ENCODE measurements at places on chromosomes 12 and 14.

DNA sequence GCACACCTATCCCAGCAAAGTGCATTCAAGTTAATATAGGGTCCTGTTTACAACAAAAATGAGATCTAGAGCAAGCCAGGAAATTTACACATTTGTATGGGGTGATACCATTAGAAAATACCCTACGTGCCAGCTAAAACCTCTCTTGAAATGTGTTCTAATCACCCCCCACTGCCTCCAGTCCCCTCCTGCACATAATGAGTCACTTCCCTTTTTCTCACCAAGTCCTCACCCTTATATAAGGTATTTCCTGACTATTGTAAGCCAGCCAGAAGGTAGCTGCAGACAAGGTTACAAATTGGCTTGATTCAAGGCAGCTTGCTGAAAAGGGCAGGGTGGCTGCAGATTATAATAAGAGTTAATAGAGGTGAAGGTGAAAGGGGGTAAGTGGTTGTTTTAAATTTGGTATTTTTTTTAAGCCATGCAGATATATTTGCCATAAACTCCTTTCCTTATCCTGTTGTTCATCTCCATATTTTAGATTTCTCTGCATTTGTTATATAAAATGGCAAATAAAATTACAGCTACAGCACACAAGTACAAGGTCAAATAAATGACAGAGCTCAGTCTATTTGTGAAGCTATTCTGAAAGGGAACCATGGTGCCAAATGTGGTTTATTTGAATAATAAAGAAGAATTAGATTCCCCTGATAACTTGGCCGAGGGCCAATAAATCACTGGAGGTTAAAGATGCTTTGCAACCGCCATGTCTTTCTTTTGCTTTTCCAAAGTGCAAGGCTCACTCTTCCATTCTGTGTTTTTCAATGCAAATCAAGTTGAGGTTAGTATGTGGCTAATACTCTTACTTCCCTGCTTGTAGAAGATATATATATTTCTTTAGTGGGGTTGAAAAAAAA lies 385.9 kb downstream of the EGLN3 start:
- peak; percentile 46 for DNase-seq

DNA sequence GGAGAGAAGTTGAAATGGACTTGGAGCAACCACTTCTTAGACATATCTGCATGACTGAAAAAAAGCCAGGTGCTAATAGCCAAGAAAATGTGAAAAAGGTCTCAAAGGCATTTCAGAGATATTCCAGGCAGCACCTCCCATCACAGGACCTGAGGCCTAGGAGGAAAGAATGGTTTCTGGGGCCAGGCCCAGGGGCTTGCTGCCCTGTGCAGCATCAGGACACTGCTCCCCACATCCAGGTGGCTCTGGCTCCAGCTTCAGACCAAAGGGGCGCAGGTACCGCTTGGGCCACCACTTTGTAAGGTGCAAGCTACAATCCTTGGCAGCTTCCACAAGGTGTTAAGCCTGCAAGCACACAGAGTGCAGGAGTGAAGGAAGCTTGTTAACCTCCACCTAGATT lies 114.3 kb downstream of the PIK3C2G start:
- DNase-seq, result no peak

DNA sequence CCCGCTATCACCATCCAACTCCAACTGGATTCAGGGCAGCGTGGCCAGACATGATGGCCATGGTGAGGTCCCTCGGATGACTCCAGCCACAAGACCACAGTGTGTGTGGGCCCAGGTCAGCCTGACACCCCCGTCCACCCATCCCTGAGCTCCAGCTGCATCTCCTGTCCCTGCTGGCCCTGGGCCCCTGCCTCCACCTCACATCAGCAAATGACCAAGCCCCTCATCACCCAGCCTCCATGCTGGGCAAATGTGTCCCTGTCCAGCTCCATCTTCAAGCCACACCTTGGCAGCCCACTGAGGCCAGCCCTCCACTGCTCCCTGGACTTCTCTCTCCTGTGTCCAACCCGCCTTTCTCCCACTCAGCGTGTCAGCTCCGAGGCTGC lies 3.2 kb downstream of the GPR132 start:
- DNase-seq, result no peak

DNA sequence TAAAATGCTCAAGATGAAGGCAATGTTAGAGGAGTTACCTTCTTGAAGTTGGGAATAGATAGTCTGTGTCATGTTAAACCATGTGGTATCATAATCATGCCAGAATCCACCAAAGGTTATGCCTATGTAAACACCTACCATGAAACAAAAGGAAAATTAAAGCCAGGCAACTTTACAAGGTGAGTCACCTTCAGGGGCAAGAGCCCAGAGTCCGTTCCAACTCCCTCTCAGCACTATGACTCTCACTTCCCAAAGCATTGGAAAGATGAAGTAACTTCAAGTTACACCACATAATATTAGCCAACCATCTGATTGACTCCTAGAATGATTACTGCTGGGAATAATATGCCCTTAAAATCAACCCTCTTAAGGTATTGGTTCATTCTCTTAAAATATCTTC lies 38.5 kb downstream of the CATSPERB start:
- DNase-seq, result no peak

GRCh38 chr14:48096897-48097296 lies 421.5 kb upstream of the MDGA2 start:
- no peak for DNase-seq

- DNase-seq, result no peak
Observed at GRCh38 chr14:56659378-56659777, 79.8 kb downstream of the TMEM260 start.

Measured in NCI-H1092 (cell line).